Stimulated activated CD4-positive, alpha-beta T cell treated with anti-CD3 and anti-CD28 coated beads, Interleukin-1b, Interleukin-23, amount 100 ng/mL, for 1 hour (primary cell): ENCODE measurements at places on chromosomes 1 and 21.
A peak's percentile ranks its signal among the peaks of the same experiment; 100 is the strongest.

GRCh38 chr1:170273291-170274130 lies 127.8 kb downstream of the NTMT2 start:
- no peak for DNase-seq

DNA sequence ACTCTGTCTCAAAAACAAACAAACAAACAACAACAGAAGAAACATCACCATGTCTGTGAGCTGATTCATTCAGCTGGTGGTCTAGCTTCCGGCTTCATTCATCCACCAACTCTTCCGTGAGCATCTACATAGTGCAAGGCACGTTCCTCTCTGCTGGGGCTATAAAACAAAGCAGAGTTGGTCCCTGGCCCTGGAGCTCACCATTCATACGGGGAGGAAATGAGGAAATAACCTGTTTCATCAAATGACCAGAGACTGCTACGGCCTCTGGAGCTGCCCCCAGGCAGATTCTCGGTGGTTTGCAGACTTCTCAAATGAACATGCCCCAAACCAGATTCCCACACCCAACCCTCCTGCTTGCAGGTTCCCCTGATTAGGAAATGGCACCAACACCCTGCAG lies 41.0 kb upstream of the ID3 start:
- no peak for DNase-seq

GRCh38 chr1:186828611-186829454 lies at the start of gene PLA2G4A:
Gene PLA2G4A, plus strand, starts transcription at chr1:186828949. Its CDS starts 25,406 bp downstream, at chr1:186854355.
- DNase-seq = no peak

DNA sequence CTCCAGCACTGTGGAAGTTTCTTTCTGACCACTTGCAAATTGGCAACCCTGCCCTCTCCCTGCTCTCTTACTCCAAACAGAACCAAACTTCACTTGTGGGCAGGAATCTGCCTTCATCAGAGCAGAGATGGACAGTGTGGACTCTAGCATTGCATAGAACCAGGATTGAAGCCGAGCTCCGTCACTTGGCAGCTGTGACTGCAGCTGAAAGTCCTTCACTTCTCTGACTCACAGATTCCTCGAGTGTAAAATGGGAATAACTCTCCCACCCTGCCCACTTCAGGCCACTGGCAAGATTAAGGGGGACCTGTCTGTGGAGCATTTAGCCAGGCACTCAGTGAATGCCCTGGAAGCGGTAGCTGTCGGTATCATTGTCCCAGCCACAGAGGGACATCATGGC lies 75.7 kb upstream of the ZBTB40 start:
- DNase-seq = no peak

DNA sequence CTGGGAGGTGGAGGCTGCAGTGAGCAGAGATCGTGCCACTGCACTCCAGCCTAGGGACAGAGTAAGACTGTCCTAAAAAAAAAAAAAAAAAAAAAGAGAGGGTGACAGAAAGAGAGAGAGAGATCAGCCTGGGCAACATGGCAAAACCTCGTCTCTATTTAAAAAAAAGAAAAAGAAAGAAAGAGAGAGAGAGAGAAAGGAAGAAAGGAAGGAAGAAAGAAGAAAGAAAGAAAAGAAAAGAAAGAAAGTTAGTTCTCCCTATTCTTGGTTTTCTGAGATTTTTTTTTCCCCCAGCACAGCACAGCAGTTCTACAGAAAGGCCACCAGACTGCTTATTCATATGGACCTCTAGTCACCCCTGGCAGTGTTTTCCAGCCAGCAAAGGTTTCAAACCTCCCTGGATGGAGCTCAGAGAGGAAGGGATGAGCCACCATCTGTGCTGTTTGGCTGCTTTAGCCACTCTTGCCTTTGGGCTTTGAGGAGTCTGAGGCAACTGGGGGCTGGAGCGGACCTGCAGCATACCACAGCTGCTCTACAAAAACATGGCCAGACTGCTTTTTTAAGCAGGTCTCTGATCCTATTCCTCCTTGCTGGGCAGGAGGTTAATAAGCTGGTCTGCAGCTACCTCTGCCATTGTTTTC lies 10.6 kb downstream of the S100A6 start:
- DNase-seq = no peak

GRCh38 chr1:233919786-233920185 lies 15.3 kb downstream of the SLC35F3 start:
- DNase-seq = no peak

DNA sequence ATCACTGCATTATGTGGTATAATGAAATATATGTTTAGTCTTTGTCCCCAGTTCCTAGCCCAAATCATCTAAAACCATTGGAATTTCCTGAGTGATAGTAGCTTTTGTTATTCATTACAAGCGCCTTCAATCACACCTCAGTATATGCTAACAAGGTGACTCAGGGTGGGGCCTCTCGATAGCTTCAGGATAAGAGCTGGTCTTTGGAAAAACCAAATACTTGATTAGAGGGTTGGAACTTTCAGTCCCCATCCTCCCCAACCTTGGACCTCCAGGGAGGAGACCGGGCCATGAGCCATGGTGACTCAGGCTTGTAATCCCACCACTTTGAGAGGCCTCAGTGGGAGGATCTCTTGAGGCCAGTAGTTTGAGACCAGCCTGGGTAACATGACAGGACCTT lies 5.1 kb upstream of the BRDT start:
- DNase-seq = no peak

GRCh38 chr1:5992814-5993555 lies 760 bp upstream of the NPHP4 start:
- DNase-seq = no peak

DNA sequence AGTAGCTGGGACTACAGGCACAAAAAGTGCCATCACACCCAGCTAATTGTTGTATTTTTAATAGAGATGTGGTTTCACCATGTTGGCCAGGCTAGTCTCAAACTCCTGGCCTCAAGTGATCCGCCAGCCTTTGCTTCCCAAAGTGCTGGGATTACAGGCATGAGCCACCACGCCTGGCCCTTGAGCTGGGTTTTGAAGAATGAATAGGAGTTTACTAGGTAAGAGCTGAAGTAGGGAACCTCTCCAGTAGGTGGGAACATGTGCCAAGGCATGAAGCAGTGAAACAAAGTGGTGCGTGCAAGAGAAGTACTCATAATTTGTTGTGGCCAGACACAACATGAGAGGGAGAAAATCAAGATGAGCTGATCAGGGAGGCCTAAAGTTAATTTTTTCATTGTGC lies 55.8 kb downstream of the MAST2 start:
- DNase-seq = no peak

GRCh38 chr1:229152311-229152710 lies 118.6 kb upstream of the RAB4A start:
- DNase-seq = no peak

DNA sequence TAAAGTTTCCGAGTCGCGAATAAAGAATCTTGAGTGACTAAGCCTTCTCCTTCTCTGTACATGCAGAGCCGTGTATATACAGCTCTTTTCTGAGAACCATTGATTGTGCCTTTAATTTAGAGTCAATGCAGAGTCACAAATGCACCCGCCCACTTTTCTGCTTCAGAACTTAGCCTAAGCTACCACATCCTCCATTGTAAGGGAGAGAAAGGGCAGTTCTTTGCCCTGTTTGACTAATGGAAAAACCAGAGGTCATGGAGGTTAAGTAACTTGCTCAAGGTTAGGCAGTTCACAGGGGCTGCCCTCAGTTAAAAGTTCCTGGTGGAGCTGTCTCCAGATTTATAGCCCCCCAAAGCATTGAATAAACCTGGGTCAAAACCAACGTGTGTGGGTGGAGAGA lies 139.6 kb downstream of the TOMM20 start:
- no peak for DNase-seq

GRCh38 chr1:156123356-156124196 lies 9.1 kb downstream of the LMNA start:
- peak; percentile 44 for DNase-seq

GRCh38 chr1:191910245-191910644 lies 248.0 kb upstream of the RGS18 start:
- DNase-seq = no peak

GRCh38 chr1:37752583-37753471 lies 12.1 kb downstream of the EPHA10 start:
- no peak for DNase-seq

GRCh38 chr1:94590203-94591137 lies 48.9 kb upstream of the F3 start:
- DNase-seq = no peak

DNA sequence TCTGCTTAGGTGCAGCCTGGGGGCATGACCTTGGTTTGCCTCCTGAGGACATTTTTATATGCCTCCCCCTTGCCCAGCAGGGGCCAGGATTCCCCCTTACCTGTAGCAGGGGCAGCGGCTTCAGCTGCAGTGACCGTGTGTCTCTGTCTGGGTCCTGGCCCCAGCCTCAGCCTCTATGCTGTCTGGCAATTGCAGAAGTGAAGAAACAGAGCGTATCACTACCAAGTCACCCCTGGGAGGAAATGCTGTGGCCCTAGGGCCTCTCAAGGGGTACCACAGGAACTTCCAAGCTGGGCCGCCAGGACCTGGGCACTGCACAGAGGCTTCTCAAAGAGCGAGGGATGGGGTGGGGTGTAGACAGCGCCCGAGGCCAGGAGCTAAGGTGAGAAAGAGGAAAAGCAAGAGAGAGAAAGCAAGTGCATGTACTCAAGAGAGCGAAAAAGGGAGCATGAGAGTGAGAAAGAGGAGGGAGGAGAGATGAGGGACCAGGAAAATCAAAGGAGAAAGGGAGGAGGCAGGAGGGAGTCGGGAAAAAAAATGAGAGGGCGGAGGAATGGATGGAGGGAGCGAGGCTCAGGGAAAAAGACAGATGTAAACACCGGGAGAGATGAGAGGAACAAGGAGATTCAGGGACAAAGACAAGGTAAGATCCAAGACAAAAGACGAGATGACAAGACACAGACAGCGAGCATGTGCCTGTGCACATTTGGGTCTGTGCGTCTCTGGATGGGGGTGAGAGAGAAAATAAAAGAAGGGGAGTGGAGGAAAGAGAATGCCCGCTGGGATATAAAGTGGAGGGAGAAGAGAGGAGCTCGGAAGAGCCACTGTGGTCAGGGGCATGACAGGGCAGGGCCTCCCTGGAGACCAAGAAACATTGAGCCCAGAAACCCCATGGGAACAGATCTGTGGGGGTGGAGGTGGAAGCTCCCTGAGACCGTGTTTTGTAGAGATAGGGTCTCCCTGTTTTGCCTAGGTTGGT lies at the start of gene PTAFR:
TSS of gene PTAFR (minus strand) at position 199 of the 979 bp plus-strand sequence. CDS start 25,669 bp downstream, outside the sequence.
- DNase-seq = no peak

DNA sequence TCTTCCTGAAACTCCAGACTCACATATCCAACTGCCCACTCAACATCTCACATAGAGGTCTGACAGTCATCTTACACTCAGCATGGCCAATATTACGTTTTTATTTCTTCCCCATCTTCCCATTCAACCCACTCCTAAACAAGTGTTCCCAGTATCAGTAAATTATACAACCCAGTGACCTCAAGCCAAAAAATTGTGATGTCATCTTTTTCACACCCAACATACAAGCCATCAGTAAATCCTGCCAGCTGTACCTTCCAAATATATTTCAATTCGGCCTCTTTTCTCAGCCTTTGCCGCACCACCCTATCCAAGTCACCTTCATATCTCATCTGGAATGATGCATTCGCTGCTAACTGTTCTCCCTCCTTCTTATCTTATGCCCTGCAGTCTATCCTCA lies 19.6 kb downstream of the UBR4 start:
- no peak for DNase-seq

DNA sequence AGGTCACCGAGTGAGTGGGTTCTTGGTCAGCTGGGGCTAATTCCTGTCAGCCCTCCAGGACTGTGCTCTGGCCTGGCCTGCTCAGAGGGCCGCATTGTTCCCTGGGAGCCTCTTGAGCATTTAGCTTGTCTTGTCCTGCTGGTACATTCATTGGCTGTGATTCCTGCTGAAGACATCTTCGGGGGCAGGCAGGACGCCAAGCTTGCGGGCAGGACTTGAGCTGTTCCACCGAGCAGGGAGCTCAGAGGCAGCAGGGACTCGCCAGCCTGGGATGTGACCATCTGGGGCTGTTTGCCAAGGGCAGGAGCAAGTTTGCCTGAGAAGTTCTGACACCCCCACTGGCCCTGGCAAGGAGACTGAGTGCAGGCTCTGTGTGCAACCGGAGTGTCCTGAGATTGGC lies 7.0 kb upstream of the SLC26A9 start:
- no peak for DNase-seq

DNA sequence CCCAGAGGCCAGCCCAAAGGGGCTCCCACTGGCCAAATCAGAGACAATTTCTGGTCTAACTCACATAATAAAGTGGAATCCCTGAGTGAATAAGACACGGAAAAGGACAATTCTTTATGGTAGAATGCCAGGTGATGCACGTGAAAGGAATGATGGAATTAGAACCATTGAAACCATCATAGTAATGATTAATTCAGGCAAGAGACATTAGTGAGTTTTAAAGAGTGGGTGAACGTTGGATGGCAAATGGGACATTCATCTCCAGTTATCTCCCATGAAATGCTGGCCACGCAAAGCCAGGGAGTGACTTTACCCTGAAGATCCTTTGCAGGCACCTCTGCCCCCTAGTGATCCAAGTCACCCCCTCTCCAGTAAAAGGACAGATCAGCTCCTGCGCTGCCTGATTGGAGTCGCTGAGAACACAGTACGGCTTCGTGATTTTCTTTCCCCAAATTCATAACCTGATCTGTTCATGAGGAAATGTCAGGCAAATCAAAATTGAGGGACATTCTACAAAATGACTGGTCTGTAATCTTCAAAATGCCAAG lies 87.5 kb downstream of the AJAP1 start:
- DNase-seq = no peak

DNA sequence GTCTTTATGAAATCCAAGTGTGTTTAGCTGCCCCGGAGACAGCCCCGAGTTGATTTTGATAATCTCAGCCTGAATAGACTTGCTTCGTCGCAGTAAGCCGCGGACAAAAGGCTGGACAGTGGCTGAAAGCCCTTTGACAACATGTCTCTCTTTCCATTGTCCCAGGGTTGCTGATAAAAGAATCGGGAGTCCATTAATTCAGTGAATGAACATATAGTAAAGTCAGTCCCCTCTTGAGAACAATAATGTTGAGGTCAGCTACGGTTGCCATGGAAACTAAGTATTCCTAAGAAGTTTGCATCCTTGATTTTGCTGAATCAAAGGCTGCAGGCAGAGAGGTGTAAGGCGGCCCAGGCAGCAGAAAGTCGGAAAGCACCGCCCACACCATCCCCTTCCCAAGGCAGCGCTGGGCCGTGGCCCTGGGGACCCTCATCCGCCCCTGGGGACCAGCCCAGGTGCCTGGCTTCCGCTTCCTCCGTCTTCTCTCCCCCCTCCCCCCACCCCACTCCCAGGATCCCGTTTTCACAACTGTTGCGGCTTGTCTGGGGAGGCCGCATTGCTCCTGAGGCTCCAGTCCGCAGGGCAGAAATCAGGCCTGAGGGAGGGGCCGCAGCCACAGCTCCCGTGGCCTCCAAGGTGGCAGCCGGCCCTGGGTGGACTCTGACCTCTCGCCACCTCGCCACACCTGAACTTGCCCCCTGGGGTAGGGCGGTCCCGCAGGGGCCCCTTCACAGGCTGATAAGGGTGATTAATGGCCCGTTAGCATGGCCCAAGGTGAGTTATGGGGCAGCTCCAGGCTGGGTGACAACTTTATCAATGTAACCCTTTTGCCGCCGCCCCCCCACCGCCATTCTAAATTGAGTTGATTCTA lies 180.9 kb downstream of the PRDM16 start:
- no peak for DNase-seq

DNA sequence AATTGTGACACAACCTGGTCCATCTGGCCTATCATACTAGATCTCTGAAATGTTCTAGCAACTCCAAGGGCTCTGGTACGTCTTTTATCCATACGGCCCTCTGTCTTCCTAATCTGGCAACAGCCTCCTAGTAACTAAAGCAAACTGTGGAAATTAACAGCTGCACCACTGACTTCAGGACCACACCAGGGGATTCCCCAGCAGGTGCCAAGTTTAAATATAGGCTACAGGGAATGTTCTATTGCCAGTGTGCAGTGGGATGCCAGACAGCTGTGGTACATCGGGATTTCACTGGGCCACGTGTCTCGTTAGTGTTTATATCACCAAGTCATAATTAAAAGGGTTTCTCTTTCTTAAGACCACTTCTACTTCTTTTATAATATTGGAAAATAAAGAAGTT lies 94.3 kb downstream of the RGS2 start:
- no peak for DNase-seq
